ENCODE measurements at places on chromosomes 1 and 21. TPM values are rescaled to one million over a fixed set of nuclear protein-coding genes. Genes with fewer than 3 reads are reported as not detected.

- no peak overlapping the region for H3K27ac ChIP-seq
- no peak for DNase-seq
- no peaks in the 10 kb centered on the region for H3K4me1 ChIP-seq
- no peaks in the 10 kb centered on the region for H3K27me3 ChIP-seq
- H3K36me3 ChIP-seq: no peaks in the 10 kb centered on the region
These were observed 413.3 kb upstream of the PTBP2 start for GRCh38 chr1:96308314-96308713.

- H3K36me3 ChIP-seq: peaks cover 20% of the 10 kb centered on the region
- no peak overlapping the region for H3K27ac ChIP-seq
- peaks cover 6% of the 10 kb centered on the region for H3K4me1 ChIP-seq
- H3K4me3 ChIP-seq: no peak overlapping the region
These were observed 37.1 kb upstream of the RAP1GAP start for GRCh38 chr1:21706151-21706835.

- peaks cover 7% of the 10 kb centered on the region for H3K27me3 ChIP-seq
- H3K4me1 ChIP-seq: no peaks in the 10 kb centered on the region
- no peak overlapping the region for H3K27ac ChIP-seq
- no peak overlapping the region for H3K4me3 ChIP-seq
- no peaks in the 10 kb centered on the region for H3K36me3 ChIP-seq
These were observed 35.7 kb upstream of the ERRFI1 start for GRCh38 chr1:8061673-8062386.

Gene CAPN9
- not detected for total RNA-seq

DNA sequence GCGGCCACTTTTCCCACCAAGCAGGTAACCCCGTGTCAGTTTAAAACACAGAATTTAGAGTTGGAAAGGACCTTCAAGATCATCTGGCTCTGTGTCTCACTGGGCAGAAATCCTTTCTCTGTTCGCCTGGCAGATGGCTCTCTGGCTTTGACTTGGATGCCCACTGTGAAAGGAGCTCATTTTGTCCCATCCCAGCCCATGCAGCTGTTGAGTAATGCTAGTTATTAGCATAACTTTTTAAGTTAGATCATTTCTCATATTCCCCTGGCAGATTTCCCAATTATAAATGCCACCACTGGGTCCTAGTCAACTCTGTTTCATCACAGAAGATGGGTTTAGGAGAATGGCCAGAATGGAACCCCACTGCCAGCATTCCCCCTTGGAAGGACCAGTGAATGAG, 55.9 kb downstream of the SLC35F3 start:
- H3K36me3 ChIP-seq: no peaks in the 10 kb centered on the region
- H3K4me1 ChIP-seq: no peaks in the 10 kb centered on the region
- H3K4me3 ChIP-seq: no peak overlapping the region
- no peak for DNase-seq
- no peak overlapping the region for H3K27ac ChIP-seq

Gene CYP4A22
- total RNA-seq: not detected

Gene PRKAA2
- total RNA-seq: not detected

Gene KLF17
- not detected for total RNA-seq

DNA sequence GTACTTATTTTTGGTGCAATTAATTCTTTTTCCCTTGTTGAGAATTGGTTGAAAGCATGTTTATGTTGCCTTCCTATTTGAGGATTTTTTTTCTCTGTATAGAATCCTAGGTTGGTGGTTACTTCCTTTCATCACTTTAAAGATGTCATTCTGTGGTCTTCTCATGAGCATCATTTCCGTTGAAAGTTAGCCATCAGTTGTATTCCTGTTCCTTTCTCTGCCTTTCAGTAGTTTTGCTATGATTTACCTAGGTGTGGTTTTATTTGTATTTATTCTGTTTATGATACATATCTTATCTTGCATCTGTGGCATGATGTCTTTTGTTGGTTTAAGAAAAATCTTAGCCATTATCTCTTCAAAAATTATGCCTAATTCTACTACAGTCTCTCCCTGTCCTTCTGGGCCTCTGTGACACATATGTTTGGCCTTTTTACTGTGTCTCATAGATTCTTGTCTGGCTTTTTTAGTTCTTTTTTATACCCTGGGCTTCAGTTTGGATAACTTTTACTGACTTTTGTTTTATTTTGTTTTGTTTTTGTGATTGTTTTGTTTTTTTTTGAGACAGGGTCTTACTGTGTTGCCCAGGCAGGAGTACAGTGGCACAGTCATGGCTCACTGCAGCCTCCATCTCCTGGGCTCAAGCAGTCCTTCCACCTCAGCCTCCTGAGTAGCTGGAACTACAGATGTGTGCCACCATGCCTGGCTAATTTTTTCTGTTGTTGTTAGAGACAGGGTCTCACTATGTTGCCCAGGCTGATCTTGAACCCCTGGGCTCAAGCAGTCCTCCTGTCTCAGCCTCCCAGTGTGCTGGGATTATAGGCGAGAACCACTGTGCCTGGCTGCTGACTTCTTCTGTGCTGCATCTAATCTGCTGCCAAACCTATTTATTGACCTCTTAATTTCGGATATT, 24.1 kb downstream of the PTGFRN start:
- no peak for DNase-seq
- H3K4me3 ChIP-seq: no peak overlapping the region
- peak overlapping the region; percentile 62 for H3K27ac ChIP-seq

DNA sequence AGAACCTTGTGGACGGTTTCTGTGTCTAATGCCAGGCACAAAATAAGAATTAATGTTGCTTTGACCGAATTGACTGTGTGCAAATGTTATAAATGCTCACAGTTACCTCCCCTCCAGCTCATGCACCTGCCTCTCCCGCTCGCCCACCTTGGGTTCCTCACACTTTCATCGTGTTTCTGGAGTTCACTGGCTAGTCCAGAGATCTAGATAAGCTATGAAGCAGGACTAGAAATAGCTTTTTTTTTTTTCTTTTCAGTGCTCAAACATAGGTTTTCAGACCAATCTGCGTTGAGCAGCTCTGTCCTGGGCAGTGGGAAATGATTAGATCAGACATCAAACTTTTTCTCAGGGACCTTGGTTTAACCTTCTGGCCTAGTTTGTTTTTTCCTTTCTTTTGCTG, 11.1 kb downstream of the TENT5C start:
- no peak overlapping the region for H3K27ac ChIP-seq
- peaks cover 17% of the 10 kb centered on the region for H3K27me3 ChIP-seq
- peaks cover 14% of the 10 kb centered on the region for H3K36me3 ChIP-seq
- H3K4me3 ChIP-seq: no peak overlapping the region
- no peak for DNase-seq

DNA sequence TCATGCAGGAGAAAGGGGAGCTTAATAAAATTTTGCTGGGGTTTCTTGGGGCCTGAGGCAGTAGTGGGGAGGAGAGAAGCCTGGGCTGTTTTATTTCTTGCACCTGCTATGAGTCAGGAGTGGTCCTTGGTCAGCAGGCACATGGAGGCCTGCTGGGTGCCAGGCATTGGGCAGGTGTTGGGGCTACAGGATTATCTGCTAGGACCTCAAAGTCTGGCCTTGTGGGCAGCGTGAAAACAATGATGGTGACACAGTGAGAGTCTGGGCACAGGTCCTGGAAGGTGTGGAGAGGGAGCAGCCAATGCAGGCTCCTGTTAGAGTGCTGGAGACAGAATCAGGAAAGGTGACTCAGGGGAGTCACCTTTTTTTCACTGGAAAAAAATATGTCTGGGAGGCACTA, 17.2 kb downstream of the ROR1 start:
- no peaks in the 10 kb centered on the region for H3K4me1 ChIP-seq
- H3K36me3 ChIP-seq: no peaks in the 10 kb centered on the region
- H3K4me3 ChIP-seq: no peak overlapping the region
- no peak for DNase-seq
- H3K27ac ChIP-seq: no peak overlapping the region

- H3K27me3 ChIP-seq: no peaks in the 10 kb centered on the region
- no peak overlapping the region for H3K27ac ChIP-seq
- H3K4me3 ChIP-seq: no peak overlapping the region
- no peaks in the 10 kb centered on the region for H3K4me1 ChIP-seq
- no peaks in the 10 kb centered on the region for H3K36me3 ChIP-seq
These were observed 54.4 kb downstream of the EVI5 start for GRCh38 chr1:92730476-92730875.

DNA sequence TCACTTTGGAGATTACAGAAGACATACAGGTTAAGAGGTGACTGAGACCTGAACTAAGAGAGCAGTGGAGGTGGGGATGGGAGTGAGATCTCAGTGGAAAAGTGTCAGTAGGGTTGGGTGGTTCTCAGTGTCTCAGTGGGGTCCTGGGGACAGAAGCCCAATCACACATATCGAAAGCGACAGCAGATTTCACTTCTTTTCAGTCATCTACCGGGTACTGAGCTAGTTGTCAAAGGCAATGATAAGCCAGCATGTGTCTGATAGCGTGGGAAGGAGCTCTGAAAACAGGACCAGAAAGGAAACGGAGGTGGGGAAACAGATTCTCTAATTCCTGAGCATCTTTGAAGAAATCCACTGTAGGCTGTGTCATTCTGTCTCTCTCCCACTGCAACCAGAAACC, 59.5 kb downstream of the RHOU start:
- H3K36me3 ChIP-seq: no peaks in the 10 kb centered on the region
- peaks cover 15% of the 10 kb centered on the region for H3K4me1 ChIP-seq
- peak; percentile 51 for DNase-seq
- H3K27ac ChIP-seq: no peak overlapping the region
- H3K4me3 ChIP-seq: no peak overlapping the region

GRCh38 chr1:56258371-56258770, 321.0 kb downstream of the PLPP3 start:
- H3K36me3 ChIP-seq: no peaks in the 10 kb centered on the region
- H3K4me3 ChIP-seq: no peak overlapping the region
- H3K27me3 ChIP-seq: no peaks in the 10 kb centered on the region
- H3K4me1 ChIP-seq: no peaks in the 10 kb centered on the region
- DNase-seq: no peak

GRCh38 chr1:203528976-203529835, 35.3 kb downstream of the OPTC start:
- H3K4me3 ChIP-seq: no peak overlapping the region
- no peak for DNase-seq
- no peaks in the 10 kb centered on the region for H3K27me3 ChIP-seq
- H3K27ac ChIP-seq: no peak overlapping the region
- H3K36me3 ChIP-seq: no peaks in the 10 kb centered on the region
- peaks cover 6% of the 10 kb centered on the region for H3K4me1 ChIP-seq

All from activated CD8-positive, alpha-beta T cell treated with anti-CD3 and anti-CD28 coated beads for 36 hours (primary cell).